ENCODE measurements at places on chromosomes 7 and 10.

- DNase-seq: no peak
These were observed 77.5 kb downstream of the SLC25A13 start for GRCh38 chr7:96244244-96244991.

- no peak for DNase-seq
These were observed 12.8 kb downstream of the BNIP3 start for GRCh38 chr10:131968949-131969348.

DNA sequence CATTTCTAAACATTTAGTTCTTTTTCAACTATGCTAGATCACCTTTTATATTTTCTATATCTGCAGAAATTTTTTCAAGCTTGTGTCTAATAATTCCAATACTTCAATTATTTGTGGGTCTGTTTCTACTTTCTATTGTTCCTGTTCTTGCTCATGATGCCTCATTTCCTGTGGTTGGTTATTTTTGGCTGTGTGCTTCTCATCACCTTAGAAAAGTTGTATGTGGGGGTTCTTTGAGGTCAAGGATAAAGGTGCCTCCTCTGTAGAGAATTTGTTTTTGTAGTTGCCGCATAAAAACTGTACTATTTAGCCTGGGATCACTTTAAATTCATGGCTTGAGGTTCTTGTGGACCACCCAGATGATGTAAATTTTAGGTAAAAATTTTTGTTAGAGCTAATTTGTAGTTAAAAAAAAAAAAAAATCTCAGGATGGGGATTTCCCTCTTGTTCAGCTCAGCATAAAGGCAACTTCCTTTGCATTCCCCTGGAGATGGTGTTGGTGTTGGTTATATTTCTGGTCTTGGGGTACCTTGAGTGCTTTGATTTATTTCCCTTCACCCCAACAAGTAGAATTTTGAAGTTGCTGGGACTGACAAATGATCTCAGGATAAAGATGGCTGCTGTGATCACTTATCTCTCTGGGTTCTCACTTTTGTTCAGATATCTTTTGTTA is 27.0 kb upstream of the JAZF1 start:
- no peak for DNase-seq

- no peak for DNase-seq
These were observed 8.2 kb upstream of the GPAM start for GRCh38 chr10:112191791-112192190.

DNA sequence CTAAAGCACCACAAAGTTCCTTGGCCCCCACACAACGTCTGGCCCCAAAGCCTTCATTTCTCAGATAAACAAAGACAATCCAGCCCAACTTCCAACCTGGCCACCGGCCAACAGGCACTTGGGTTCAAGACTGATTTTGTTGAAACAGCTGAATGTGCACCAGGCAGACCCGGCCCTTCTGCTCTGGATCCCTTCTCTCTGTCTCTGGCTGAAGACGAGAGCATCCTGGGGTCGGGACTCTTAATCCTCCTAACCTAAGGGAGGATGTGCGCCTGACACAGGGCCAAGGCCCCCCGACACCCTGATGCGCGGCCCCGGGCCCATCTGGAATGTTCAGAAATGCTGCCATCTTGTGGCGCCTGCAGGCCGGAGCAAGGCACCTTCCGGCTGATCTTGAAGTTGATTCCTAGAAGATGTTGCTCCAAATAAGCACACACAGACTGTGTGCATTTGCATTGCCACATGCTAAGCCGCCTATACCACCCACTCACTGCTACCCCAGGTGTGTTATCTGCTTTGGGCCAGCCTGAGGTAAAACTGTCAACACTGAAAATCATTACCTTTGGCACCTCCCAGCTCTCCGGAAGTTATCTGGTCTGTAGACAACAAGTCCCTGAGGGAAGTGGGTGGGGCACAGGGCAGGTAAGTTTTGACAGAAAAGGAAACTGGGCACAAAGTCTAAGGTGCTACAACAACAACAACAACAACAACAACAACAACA is 98.4 kb upstream of the HABP2 start:
- peak; percentile 79 for DNase-seq

- DNase-seq: no peak
These were observed 49.8 kb upstream of the PDSS1 start for GRCh38 chr10:26647602-26648244.

DNA sequence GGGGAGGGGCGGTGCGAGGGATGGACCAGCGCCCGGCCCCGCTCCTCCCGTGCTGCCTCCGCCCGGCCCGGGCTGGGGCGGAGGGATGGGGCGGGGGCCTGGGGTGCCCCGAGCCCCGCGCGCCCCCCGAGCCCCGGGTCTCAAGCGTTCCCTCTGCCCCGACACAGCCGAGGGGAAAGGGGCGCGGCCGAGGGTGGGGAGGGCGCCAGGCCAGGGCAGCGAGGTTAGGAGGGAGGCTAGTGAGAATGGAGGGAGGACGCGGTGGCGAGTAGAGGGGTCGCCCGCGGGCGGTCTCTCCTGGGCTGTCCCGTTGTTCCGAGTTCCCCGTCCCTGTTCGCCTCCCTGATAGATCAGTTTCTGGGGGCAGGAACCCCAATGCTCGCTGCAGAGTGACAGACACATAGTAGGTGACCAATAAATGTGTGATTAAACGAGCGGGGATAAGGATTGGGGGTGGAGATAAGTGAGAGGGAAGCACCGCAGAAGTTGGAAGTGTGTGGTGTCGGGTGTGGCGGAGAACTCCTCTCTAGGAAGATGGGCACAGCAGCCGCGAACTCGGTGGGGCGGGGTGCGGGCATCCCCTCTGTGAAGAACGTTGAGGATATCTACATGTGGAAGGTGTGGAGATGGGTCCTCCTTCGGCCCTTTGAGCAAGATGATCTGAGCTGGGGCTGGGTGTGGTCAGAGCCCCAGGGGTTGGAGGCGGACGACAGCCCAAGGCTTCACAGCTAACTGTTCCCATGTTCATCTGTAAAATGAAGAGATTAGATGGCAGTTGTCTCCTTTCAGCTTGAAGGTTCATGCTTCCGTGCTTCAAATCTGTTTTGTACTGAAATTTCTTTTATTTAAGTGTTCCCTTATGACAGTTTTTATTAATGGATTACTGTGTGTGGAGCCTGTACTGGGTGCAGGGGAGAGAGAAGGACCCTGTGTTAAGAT is 580 bp downstream of the ZNF775 start:
- peak; percentile 57 for DNase-seq

GRCh38 chr7:75669579-75669978 is 69.2 kb downstream of the HIP1 start:
- no peak for DNase-seq

- no peak for DNase-seq
These were observed 645 bp upstream of the SIRT1 start for GRCh38 chr10:67883710-67884312.

- DNase-seq: no peak
These were observed 9.7 kb upstream of the ANKRD7 start for GRCh38 chr7:118214833-118215182.

DNA sequence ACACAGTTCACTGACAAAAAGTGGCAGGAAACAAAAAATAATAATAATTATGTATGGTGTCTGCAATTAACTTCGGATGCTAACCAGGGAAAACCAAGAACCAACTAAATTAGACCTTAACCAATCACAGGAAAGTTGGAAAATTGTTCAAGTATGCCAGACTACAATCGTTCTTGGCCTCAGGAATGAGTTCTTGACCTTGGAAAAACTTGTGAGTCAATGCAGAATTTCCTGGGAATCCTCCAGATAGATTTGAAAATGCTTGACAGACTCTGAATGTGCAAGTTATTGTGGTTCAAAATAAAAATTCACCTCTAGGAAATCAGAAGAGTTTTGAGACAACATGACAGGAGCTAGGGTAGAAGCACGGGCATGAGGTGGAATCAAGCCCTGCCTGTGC is 171.5 kb downstream of the C7orf25 start:
- DNase-seq: no peak

DNA sequence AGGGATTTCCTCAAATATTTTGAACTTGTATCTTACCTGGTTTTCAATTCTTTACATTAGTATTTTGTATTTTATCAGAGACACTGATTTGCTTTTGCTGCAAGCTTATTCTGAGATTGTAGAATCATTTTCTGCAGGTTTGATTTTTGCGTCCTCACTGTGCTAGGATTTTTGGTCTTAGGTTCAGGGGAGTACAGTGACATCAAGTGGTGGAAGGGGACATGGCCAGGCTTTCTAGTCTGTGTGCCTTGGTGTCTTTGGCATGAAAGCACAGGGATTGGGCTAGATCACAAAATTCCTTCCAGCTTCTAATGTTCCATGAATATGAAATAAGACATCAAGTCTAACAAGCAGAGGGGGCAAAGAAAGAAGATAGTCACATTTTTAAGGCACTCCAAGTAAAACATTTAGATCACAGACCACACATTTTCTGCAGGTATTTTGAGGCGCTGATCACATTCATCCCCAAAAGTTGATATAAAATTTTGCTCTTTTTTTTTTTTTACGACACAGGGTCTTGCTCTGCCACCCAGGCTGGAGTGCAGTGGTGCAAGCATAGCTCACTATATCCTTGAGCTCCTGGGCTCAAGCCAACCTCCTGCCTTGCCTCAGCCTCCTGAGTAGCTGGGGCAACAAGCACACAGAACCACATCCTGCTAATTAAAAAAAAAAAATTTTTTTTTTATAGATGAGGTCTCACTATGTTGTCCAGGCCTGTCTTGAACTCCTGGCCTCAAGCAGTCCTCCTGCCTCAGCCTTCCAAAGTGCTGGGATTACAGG is 124.4 kb downstream of the PON1 start:
- peak; percentile 50 for DNase-seq

DNA sequence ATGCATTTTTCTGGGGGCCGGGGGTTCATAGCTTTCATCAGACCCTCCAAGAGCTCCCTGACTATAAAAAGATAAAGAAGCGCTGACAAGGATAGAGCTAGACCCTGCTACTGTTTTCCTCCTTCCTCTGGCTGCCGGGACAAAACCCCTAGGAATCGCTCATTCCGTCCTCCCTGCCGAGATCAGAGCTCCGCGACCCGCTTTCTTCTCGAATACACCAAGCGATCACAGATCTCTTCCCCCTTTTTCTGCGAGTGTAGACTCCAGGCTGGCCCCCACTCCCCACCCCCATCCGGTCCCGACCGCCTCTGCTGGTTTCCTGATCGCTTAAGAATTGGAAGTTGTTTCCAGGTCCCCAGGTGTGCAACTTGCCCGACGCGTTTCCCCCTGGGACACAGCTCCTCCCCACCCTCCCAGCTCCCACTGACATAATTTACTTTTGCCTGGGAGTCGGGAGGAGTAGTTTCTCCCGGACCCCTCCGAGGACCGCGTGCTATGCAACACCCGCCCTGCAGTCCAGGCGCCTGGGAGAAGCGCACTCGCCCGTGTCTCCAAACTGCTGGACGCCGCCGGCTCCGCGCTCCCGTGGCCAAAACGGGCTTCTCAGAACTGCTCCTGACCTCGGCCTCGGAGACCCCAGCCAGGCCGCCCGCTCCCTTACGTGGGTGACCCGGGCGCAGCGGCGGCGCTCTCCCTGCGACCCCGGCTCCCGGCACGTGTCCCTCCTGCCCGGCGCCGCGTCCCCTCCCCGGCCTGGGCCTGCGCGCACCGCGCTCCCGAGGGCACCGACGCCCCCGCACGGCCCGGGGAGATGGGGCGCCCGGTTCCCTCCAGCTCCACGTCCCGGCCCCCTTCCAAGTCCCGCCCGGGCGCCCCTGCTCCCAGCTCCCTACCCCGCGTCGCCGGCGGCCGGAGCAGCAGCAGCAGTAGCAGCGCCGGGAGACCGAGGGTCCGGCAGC is 552 bp downstream of the IL15RA start:
- peak; percentile 41 for DNase-seq

DNA sequence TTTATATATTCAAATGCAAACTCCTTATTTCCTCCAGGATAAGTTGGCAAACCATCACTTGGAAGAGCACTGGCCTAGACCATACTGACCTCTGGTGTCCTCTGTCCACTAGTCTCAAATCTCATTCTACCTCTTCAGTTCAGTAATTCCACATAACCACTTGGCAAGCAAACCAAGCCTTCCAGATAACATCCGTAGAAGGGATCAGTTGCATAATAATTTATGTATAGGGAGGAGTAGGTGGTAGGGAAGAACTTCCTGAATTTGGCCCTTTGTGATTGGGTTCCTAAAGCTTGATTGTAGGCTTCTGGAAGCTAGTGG is 55.0 kb downstream of the WAC start:
- DNase-seq: no peak

DNA sequence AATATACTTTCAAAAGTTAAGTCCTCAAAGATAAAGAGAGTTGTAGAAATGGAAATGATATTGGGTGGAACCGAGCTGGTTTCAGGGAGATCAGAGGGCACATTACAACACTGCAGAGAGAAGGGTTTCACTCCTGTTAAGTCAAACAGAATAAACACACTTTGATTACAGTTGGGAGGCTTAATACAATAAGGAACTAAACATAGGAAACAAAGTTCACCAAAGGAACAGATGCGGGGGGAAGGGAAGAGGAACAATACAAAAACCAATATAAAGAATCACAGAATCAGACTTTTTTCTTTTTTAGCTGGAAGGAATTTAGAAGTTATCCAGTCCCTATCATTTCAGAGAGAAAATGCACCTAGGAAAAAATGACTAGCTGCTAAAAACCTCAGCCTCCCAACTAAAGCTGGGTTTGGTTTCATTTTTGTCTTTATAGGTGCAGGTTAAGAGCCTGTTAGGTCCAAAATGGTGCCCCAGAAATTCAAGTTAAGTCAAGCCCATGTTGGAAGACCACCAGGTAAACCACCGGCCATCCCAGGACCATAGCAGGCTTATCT is 81.9 kb downstream of the DNMBP start:
- no peak for DNase-seq

- no peak for DNase-seq
These were observed 528.9 kb downstream of the CNTNAP2 start for GRCh38 chr7:146645383-146645976.

GRCh38 chr10:48572414-48572813 is 32.5 kb downstream of the ARHGAP22 start:
- no peak for DNase-seq

GRCh38 chr10:87000491-87000890 is 19.6 kb upstream of the FAM25A start:
- no peak for DNase-seq

DNA sequence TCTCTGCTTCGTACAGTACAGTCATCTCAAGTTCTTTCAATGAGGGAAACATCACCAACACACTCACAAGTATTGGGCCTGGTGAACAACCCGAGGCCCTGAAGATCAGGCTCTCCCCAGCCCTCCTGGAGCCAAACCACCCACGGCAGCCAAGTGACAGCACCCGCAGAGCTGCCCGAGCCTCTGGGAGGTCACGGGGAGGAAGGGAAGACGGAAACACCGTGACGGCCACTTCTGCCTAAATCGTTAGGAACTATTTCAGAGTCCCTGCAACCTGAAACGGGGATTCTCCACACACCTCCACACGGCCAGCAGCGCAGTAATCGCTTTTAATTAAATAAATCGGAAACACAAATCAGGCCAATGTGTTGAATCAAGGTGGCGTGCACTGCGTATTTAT is 222.6 kb downstream of the MAD1L1 start:
- no peak for DNase-seq

DNA sequence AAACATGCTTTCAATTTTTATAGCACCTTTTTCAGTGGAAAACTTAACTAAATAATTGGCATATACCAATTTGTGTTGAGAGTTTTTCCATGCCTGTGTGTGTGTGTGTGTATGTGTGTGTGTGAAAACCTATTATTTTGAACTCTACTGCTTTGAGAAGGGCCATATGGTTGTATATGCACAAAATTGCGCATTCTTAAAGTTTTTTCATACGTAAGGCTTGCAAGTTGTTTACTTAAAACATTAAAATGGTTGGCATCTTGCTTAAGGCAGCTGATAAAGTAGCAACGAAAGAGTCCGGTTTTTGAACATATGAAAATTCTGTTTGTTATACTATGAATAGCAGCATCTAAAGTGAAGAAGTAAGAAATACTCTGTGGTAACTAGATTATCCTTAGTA is 84.1 kb downstream of the HDAC9 start:
- DNase-seq: no peak
